ENCODE measurements at places on chromosomes 7 and 10.
A peak's percentile ranks its signal among the peaks of the same experiment; 100 is the strongest.

DNA sequence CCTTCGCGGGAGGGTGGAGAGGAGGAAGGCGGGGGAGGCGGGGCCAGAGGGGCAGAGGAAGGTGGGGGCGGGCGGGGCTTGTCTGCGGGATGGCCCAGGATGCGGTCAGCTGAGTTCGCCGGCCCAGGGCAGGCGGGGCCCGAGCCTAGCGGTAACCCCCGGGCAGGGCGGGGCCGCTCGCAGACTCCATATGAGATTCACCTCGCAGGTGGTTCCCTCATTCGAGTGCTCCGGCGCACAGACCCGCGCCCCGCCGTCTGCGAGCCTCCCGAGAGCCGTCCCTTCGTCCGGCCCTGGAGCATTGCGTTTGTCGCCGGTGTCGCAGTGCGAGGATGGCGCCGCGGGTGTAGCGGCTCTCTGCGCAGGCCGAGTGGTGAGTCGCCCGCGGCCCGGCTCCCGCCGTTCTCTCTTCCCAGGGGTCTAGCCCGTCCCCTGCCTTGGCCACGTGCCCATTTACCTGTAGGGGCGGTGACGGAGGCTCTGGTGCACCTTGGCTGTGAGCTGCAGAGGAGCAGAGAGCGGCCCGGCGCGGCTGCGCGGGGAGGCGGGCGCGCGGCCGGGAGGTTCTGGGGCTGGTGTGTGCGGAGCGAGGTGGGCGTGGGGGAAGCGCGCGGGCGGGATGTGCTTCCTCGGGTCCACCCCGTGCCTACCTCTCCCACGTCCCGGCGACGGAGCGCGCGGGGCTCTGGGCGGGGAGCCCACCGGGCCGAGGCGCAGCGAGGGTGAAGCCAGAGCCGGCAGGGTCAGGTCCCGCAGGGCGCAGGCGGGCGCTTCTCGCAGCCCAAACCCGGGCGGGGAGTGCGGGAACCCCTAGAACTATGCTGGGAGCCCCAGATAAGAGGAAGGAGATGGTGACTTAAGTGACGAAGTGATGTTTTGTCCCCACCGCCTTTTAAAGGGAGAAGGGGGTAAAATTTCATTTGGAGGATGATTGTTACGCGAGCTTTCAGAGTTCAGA is at the start of gene UPP1:
TSS of gene UPP1 (plus strand) at position 220 of the 958 bp plus-strand sequence. CDS start 5,519 bp downstream, outside the sequence.
- DNase-seq, result no peak

DNA sequence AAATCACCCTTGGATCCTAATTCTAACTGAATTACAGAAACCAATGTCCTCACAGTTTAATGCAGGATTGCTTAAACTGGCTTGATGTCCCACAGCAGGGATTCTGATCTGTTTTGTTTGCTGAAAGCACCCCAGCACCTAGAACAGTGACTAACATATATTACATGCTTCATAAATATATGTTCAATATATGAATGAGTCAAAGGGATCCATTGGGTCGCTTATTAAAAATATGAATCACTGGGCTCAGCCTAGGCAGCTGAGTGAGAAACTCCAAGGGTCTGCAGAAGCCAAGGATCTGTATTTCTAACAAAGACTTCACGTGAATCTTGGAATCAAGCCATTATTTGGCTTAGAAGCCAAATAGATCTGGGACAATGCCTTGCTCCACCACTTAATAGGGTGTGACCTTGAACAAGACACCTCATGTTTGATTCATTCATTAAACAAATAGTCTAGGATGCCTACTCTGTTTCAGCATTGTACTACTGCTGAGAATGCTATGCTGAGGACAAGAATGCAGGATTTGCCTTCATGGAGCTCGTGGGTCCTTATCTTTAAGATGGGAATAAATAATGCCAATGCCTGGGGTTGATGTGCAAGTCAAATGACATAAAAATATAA is 103.4 kb upstream of the DLX6 start:
- no peak for DNase-seq

DNA sequence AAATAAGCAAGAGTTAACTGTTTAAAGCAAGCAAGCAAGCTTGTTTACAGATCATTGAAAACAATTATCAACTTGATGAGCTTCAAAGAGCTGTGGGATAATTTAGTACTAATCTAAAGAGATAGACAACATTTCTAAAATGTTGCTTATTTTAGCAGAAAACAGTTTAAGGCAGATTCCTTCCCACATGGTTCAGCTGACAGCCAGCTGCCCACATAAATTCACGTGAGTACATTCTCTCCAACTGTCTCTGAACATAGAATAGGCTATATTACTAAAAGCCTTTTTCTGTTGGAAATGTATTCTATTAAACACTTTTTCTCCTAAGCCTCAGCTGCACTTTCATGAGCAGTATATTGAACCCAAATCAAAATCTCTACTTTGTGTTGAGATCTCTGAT is 174.1 kb downstream of the LRRN3 start:
- DNase-seq, result no peak

DNA sequence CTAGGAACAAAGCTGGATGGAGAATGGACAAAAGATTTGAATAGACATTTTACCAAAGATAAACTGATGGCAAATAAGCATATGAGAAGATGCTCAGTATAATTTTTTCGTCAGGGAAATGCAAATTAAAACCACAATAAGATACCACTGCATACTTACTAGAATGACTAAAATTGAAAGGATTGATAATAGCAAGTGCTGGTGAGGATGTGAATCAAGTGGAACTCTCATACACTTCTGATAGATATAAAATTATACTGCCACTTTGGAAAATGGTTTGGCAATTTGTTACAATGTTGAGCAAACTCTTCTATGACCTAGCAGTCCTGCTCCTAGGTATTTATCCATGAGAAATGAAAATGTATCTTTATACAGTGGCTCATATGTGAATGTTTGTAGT is 83.3 kb downstream of the EXOC6 start:
- DNase-seq, result no peak

GRCh38 chr10:44874166-44874565 is 37.0 kb upstream of the TMEM72 start:
- no peak for DNase-seq

DNA sequence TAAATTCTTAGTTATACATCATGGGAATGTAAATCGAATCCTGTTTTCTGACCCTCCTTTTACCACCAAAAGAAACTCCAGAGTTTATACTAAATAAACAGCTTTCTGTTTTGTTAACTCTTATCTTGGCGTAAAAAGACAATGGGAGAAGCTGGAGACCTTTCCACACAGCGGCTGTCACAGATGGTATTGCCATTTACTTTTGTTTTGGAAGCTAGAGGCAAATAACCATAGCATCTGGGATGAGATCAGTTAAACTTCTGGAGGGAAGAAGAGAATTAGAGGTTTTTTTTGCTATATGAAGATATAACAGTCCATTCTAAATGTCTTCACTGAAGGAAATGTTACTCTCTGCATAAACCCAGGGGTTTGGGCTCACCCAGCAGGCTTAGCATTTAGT is 258.9 kb downstream of the REEP3 start:
- no peak for DNase-seq

GRCh38 chr7:129940329-129940728 is 12.4 kb downstream of the UBE2H start:
- DNase-seq, result no peak

DNA sequence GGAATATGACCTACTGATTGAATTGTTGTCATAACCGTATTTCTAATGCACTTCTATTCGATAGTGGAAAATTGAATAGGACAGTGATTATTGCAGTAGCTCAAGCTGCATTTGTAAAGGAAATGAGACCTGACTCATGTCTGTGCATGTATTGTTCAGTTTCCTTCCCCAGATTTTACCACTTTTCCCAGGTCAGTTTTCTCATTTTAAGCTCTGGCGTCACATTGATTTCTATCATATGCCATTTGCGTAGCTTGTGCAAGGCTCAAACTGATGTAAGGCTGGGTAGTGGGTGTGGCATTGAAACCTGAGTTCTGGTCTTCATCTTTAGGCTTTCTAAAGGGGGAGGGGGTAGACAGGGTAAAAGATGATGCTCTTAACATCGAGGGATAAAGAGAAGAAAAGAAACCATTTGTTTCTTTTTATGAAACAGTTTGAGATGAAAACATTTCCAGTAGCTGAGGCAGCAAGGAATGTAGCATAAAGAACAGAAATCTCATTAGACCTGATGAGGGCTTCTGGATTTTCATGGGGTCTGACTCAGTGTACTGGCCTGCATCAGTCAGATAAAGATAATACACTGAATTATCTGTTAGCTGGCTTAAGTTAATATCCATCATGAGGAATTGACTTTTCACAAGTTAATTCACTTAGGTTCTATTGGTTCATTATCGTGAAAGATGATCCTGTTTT is 182.3 kb upstream of the CDCA7L start:
- DNase-seq, result no peak

- DNase-seq, result no peak
Observed at GRCh38 chr10:26593896-26594295, 103.6 kb upstream of the PDSS1 start.

- peak; percentile 68 for DNase-seq
Observed at GRCh38 chr7:16078076-16078952, 343.0 kb downstream of the CRPPA start.

- DNase-seq, result peak; percentile 24
Observed at GRCh38 chr7:138608275-138608674, 92.9 kb downstream of the SVOPL start.

DNA sequence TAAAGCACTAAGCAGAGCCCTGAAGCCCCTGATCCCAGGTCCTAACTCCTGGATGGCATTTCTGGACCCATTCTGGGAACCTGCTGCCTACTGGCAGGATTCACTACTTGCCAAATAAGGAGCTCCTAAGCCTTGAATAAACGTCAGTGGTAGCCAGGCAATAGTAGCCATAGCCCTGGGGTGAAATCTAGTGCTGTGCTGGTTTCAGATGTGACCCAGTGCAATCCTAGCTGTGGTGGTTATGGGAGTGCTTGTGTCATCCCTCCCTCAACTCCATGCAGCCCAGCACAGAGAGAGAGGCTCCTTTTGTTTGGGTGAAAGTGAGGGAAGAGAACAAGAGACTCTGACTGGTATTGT is 43.7 kb downstream of the PCLO start:
- no peak for DNase-seq

DNA sequence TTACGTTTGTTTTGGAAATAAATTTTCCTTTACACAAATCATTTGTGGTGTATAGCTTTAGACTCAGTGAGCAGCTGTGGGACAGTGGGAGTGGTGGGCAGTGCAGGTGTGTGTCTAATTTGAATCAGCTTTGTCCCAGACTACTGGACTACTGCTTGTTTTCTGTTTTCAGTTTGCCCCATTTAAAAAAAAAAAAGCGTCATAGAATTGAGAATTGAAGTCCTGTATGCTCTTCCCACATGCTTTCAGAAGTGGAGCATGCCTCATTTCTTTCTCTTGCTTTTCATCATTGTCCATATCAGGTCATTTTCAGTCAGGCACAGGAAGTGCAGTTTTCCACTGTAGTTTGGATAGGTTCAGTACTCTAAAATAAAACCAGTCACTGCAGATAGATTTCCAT is 66.1 kb downstream of the SHH start:
- DNase-seq, result no peak

GRCh38 chr10:78359640-78360091 is 326.0 kb downstream of the RPS24 start:
- DNase-seq, result peak; percentile 69

- no peak for DNase-seq
Observed at GRCh38 chr10:72429931-72430330, 75.2 kb upstream of the DNAJB12 start.

DNA sequence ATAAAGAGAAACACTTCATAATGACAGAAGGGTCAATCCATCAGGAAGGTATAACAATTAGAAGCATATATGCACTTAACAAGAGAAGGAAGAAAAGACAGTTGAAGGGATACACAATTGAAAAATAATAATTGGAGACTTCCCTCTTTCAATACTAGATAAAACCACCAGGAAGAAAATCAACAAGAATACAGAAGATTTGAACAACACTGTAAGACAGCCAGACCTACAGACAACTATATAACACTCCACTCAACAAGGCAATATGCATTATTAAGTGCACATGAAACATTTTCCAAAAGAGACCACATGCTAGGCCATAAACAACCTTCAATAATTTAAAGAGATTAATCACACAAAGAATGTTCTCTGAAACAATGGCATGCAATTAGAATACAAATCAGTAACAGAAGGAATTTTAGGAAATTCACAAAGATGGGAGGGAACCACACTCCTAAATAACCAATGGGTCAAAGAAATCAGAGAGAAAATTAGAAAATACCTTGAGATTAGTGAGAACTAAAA is 35.1 kb downstream of the ZNF438 start:
- peak; percentile 39 for DNase-seq

- DNase-seq, result no peak
Observed at GRCh38 chr10:74900297-74900696, 73.9 kb downstream of the KAT6B start.

DNA sequence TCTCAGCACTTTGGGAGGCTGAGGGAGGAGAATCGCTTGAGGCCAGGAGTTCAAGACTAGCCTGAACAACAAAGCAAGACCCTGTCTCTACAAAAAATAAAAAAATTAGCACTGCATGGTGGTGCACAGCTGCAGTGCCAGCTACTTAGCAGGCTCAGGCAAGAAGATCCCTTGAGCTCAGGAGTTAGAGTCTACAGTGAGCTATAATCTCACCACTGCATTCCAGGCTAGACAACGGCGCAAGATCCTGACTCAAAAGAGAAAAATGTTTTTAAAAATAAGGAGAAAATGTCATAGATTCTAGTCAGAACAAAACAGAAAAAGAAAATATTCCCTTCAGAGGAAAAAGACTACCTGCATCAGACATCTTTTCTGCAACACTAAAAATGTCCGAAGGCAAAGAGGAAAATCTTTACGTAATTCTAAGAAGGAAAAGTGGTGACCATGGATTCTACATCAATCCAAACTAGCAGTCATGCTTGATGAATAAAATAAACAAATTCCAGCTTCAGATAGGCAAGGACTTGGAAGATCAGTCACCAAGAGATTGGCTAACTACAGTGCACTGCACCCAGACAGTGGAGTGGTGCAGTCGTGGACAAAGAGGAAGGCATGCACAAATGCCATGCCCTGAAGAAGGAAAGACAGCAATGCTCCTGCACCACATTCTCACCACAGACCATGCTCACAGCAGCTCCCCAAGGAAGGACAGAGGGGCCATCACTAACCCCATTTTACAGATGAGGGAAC is 54.3 kb downstream of the ERCC6 start:
- peak; percentile 46 for DNase-seq

GRCh38 chr10:66981361-66982052 is 55.7 kb downstream of the LRRTM3 start:
- DNase-seq, result no peak

- DNase-seq, result peak; percentile 53
Observed at GRCh38 chr10:78830062-78830975, 238.4 kb upstream of the ZMIZ1 start.

DNA sequence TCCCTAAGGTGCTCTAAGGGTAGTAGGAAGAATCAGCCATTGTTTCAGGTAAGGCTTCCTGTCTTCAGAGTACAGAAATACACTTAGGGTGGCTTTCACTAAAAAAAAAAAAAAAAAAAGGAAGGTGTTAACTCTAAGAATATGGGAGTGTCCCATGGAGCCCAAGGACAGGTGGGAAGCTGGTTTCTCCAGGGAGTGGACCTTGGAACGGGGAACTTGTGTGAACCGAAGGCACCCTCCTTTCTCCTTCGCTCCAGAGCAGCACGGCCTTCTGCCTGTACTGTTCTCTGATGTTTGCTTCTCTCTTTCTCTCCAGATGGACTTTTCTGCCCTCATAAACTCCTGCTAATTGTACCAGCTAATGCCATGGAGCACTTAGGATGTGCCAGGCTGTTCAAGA is 6.2 kb downstream of the OPALIN start:
- DNase-seq, result no peak
